ENCODE measurements at places on chromosomes 5 and 9.

GRCh38 chr5:123044926-123045617, 8.5 kb upstream of the PPIC start:
- DNase-seq: no peak

DNA sequence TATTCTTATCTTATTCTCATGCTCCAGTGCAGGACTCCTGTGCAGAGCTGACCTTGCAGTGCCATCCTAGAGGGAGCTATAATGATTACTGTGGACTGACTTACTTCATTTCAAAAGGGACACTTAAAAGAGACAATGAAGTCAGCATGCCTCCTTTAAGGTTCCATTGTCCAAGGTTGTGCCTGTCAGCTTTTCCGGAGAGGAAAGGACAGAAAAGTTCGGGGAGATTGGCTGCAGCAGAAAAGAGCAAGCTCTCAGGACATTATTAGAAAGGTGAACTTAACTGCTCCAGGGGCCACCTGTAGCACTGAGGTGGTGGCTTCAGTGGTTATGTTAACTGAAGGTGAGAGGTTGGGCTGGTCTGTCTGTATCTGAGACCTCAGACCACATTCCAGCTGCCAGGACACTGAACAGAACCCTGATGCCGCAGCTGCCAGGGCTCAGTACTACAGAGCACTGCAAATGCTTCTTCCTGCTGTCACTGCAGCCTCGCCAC, 112.9 kb downstream of the ST8SIA4 start:
- DNase-seq: peak; percentile 36

DNA sequence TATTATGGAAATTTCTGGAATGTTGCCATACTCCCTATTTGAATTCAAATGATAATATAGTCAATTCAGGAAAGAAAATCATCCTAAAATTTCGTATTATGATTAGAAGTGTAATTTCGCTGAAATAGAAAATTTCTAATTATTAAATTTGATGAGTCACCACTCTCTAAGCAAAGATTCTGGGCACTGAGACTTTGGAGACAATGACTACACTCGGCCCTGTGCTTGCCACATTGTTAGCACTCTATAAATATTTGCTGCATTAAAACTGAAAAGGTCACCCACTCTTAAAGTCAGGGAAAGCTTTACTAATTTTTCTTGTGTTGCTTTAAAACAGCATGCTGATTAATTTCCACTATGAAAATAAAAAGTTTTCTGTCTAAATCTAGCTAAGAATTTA, 240.3 kb downstream of the TLE4 start:
- no peak for DNase-seq

- DNase-seq: no peak
Measured at GRCh38 chr9:91660521-91660920, 236.9 kb upstream of the NFIL3 start.

- no peak for DNase-seq
Measured at GRCh38 chr9:36800455-36800854, 227.8 kb downstream of the MELK start.

DNA sequence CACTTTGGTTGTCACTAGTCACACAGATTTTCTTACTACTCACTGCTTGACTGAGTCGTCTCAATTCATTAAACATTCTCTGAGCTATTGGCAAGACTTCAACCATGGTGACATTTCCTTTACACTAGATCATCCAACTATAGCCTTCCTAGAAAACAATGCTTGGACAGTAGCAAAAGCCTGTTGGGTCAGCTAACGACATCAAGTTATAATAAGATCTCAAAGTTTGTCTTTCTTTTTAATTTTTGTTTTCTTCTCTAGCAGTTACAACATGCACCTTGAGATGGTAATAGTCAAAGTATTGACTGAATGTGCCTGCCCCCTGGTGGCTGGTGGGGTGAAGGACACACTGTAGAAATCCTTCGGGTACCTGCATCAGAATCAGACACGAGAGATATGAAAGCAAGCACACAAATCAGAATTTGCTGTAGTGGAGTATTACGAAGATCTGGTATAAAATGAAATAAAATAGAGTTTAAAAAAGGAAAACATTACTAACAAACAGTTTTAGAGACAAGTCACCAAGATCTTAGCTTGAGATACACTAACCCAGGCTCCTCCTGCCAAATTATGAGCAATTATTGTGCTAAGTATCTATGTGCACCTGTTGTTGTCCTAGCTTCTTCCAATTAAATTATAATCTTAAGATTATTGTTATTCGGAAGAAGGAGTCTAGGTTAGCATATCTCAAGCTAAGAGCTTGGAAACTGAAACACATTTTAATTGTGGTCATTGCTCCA, 81.2 kb downstream of the ARL15 start:
- DNase-seq: peak; percentile 80

- DNase-seq: no peak
Measured at GRCh38 chr5:170421826-170422225, 32.7 kb upstream of the KCNMB1 start.

DNA sequence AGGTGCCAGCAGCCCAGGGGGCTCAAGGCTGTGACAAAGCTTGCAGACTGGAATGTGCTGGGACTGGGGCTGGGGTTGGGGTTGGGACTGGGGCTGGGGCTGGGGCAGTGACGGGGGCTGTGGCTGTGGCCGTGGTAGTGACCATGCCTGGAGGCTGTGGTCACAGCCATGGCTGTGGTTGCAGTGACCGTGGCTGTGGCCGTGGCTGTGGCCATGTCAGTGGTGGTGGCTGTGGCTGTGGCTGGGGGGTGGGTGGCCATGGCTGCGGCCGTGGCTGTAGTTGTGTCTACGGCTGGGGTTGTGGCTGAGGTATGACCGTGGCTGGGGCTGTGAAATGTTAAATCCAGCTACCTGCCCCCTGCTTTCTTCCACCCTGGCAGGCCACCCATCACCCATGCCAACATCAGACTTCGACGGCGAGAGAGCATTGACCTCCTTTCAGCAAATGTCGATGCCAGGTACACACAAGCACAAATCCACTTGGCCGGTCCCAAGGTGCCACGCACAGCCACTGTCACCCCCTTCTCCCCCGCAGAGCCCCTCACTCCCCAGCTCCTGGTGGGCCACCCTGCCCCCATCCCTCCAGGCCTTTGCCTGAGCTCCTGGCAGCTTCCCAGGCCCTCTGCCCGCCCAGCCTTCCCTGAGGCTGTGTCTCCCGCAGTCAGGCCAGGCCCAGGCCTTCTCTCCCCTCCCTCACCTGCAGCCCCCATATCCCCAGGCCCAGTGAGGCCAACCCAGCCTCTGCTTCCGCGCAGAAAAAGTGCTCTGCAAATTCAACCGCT, 15.3 kb downstream of the LCN9 start:
- DNase-seq: no peak

GRCh38 chr9:94933511-94933828, 207.0 kb downstream of the AOPEP start:
- DNase-seq: no peak

DNA sequence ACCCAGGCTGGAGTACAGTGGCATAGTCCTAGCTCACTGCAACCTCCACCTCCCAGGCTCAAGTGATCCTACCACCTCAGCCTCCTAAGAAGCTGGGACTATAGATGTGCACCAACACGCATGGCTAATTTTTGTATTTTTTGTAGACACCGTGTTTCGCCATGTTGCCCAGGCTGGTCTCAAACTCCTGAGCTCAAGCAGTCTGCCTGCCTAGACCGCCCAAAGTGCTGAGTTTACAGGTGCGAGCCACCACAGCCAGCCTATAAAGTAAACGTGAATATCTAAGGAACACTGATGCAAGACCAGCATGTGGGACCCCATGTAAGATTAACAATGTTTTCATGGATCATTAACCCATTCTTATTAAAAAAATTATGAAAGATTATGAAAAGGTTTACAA, 15.9 kb downstream of the ANXA2R start:
- no peak for DNase-seq

- no peak for DNase-seq
Measured at GRCh38 chr9:109602987-109603386, 104.9 kb upstream of the PTPN3 start.

DNA sequence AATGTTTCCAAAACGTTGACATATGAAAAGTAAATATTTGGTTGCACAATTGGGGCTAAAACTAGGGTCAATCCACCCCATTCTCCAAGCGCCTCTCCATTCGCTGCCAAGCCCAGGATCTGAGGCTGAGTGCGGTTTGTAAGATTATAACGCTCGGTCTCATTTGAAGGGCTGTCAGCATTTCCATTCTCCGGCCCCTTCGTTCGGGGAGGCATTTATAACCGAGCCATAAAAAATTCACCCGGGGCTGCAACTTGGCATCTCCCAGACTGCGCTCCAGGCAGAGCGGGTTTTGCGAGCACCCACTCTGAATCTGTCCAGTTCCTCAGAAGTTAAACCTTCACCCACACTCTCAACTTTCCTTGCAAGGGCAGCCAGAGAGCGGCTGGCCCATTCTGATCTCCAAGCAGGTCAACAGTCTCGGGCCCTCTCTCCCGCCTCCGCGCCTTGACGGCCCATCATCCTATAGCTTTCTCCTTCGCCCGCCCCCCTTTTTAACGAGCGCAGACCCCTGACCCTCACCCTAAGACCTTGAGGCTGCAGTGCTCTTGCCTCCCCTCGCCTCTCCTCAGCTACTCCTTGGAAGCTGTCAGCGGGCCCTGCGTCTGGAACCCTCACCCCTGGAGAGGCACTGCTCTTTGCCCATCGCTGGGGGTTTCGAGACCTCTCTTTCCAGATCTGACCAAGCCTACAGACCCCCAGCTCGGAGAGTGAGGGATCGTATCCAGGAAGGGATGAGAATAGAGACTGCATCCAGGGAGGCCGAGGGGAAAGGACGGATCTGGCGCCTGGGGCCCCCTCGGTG, 1.1 kb downstream of the SLIT3 start:
- DNase-seq: no peak

GRCh38 chr9:89986190-89986589, 381.4 kb downstream of the GADD45G start:
- no peak for DNase-seq

DNA sequence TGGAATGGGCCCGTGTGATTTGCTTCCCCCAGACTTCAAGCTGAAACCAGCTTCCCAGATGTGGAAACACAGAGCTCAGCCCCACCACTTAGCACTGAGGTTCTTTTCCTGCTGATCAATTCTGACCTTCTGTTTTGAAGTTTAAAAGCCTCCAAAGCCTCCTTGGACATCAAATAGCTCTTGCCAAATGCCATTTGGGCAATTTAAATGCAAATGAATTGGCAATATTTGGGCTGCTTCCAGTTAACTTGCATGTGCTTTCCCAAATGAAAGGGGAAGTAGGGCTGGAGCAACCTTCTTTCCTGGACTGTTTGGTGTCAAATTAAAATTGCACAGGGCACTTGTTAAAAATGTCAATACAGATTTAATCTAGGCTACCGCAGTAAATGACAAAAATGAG, 710.5 kb downstream of the TLR4 start:
- no peak for DNase-seq

DNA sequence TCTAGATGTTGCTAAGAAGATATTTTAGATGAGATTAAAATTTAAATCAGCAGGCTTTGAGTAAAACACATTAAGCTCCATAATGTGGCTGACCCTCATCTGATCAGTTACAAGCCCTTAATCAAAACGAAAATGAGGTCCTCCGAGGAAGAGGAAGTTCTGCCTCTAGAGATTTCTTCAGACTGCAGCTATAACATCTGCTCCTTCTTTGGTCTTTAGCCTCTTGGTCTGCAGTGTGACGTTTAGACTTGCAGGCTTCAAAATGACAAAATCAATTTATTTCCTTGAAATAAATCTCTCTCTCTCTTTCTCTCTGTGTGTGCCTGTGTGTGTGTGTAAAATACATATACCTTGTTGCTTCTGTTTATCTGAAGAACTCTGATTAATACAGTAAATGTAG, 1429.8 kb upstream of the CDH9 start:
- no peak for DNase-seq

- DNase-seq: no peak
Measured at GRCh38 chr9:98146101-98146991, 27.3 kb upstream of the TRIM14 start.

- no peak for DNase-seq
Measured at GRCh38 chr5:957748-958485, 50.7 kb upstream of the NKD2 start.

DNA sequence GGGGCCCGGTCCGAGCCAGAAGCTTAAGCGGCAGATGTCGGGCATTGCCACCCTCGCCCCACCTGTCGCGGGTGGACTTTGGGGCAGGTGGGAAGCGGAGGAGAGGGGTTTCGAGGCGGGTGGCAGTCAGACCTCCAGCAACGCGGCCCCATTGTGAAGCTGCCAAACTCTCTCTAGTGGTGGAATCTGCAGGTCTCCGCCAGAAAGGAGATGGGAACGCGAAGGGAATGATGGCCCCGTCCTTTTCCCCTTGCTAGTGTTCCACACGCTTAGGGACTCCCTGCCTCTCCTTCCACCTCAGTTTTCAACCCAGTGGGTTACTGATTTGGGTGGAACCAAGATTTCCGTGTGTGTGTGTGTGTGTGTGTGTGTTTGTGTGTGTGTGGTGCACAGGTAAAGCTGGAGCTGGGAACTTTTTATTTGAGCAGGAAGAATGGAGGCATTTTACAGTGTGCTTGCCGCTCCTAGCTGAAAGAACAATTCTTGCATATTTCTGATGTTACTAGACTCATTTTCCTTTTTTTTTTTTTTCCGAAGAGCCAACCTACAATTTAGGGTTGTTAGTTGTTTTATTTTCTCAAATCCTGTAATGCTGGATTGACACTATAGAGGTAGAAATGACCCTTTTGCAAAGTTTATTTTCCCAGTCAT, 1.3 kb downstream of the MACIR start:
- DNase-seq: no peak

DNA sequence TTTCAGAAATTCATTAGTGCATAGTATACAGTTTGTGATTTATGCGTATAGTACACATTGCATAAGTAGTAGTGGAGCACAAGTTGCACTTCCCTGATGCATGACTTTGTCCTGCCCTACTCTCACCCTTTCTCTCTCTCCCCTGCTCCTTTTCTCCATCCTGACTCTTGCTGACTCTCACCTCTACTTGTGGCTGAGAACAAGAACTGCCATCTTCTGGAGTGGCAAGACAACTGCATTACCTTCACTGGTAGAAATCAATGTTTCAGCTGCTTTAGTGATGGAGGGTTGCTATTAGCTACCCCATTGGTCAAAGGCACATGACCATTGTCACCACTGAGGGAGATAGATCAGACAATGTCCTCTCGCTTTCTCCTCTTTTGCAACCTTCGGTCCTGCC, 26.9 kb downstream of the SPEF2 start:
- DNase-seq: no peak

DNA sequence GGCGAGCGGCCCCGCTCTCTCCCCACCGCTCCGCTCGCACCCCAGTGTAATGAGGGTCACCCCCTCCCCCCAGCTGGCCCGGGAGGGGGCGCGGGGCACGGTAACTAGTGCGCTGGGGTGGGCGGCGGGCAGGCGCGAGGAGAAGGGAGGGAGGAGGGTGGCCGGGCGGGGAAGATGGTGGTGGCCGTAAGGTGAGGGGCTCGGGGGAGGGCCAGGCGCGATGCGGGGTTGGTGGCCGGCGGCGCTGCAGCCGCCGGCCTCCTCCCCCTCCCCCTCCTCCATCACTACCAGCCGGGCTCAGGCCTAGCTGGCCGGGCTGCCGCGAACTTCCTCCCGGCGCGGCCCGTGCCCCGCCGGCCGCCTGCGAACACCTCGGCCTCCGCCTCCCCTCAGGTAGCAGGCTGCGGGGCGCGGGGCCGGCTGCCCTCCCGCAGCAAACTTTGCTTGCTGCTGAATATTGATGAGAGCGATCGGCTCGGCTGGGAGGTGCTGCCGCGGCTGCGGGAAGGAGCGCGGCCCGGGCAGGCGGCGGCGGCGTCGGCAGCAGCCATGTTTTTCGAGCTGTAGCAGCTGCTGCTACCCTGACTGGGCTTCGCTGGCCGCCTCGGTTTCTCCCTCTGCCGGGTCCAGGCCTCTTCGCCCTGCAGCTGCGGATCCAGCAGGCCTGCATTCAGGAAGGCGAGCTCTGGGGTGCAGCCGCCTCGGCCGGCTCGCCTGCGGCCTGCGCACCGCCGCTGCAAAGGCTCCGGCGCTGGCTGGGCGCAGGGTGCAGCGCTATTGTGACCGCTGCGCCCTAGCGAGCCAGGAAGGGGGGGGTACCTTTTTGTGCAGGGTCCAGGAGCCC, 502 bp downstream of the NSD1 start:
- peak; percentile 81 for DNase-seq

All from erythroblast (primary cell).